ENCODE measurements at places on chromosomes 2 and 18.

GRCh38 chr2:67186326-67186725 is 210.8 kb upstream of the ETAA1 start:
- no peak for DNase-seq

DNA sequence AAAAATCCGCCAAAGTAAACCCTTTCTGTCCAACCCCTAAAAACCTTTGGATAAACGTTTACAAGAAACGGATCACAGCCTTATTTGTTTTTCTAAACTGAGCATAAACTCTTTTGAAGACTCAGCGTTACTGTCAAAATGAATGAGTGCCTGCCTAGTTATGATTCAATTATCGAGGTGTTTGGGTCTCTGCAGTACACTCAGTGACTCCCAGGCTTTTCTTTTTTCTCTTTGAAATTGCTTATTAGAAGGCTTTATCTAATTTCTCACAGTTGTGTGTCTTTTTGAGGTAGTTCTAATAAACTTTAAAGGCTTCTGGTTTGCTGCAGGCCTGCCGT is 663 bp downstream of the RHBDD1 start:
- no peak for DNase-seq

GRCh38 chr2:112182581-112183034 is 44.4 kb downstream of the FBLN7 start:
- no peak for DNase-seq

- no peak for DNase-seq
Measured at GRCh38 chr2:9715238-9715637, 84.4 kb upstream of the YWHAQ start.

DNA sequence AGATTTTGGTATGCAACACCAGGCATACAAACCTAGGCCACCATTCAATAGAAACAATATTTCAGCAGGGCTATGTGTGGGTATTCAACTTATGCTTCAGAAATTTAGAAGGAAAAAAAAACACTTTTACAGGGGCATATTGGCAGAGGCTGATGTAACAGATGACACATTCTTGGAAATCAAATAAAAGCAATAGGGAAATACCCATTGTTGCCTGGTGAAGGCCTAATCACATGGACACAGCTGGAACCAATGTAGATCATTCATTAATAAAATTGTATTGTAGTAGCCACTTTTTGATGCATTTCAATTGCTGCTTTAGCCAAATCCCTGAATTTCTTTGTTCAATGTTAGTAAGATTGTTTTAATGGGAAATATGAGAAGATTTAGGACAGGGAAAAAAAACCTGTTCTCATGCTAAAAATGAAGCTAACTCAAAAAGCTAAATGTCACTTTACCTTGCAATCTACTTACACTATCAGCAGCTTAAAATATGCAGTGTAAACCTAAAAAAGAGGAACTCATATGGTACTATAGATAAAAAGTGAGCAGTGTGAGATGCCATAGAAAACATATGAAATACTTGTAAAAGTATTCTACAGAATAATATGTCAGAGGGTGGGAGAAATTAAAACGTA is 289.4 kb downstream of the ZEB2 start:
- no peak for DNase-seq

DNA sequence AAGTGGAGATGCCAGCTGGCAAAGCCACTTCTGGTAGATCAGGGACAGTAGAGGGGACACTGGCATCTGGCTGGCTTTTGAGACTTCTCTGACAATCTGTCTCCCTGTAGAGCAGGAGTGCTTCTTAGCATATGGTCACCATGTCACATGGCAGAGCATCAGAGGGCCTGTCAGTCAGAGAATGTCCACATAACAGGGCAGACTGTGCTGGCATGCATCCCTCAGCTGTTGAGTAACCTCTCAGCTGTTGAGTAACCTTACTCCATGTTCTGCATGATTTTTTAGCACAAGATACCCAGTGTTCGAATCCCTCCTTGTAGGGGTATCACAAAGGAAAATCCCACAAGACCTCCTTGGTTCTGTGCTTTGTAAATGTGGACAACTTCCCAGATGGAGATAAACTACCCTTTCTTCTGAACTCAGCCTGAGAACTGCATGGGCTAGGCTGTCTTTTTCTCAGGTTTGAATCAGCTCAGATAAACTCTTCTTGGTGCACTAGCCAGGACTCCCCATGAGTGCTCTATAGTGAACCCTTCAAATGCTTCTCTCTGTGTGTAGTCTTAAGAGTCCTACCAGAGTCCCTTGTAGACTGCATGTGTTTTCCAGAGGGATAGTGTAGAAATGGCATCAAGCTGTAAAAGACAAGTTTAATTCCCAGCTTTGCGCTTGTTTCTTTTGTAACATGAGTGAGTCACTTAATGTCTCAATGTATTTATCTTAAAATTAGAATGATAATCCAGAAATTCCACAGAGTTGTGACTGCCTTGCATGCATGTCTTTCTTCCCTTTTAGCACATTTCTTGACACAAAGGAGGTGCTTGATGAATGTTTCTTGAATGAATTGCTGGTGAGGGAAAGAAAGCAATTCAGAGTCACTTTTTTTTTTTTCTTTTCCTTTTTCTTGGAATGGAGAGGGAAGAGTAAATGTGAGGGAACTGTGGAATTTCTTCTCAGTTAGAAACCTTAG is 442.3 kb upstream of the HNMT start:
- no peak for DNase-seq
